ENCODE measurements at places on chromosomes 2 and 18.
A peak's percentile ranks its signal among the peaks of the same experiment; 100 is the strongest.

DNA sequence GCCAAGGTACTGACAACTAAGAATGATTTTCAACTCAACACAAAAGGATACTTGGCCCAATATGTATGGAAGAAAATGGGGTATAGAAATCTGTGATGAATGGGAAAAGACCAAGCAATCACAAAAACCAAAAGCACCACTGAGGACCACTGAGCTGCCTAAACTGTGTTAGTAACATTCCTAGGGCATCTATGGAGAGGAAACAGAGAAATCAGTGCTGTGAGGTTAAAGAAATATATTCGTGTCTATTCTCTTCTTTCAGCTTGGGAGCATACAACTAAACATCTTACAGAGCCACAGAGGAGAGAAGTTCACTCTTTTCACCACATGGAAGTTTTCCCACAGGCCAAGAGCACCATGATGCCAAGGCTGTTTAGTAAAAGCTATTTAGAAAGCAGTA lies 47.3 kb upstream of the CALCRL start:
- no peak overlapping the region for H3K4me3 ChIP-seq
- no peaks in the 10 kb centered on the region for H3K4me1 ChIP-seq
- DNase-seq = no peak

DNA sequence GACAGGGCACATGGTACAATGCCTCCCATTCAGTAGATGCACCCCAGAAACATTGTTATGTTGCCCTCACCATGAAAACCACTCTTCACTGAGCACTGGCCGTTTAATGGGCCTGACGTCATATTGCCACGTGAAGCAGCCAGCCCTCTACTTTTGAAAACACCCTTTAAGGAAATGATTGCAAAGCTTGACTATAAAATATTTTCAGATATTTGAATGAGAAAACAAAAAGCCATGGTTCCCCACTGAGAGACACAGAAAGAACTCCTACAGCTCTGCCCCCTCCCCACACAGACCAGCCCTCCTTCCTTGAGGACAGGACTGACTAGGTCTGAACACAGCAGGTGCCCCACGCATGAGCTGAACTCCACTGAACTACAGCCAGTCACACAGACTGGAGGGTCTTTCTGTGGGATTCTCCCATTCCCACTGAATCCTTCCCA lies 349.1 kb downstream of the ANAPC1 start:
- H3K4me1 ChIP-seq = peaks cover 8% of the 10 kb centered on the region
- no peaks in the 10 kb centered on the region for H3K27me3 ChIP-seq
- H3K4me3 ChIP-seq = no peak overlapping the region
- peak overlapping the region; percentile 67 for H3K27ac ChIP-seq
- DNase-seq = no peak

DNA sequence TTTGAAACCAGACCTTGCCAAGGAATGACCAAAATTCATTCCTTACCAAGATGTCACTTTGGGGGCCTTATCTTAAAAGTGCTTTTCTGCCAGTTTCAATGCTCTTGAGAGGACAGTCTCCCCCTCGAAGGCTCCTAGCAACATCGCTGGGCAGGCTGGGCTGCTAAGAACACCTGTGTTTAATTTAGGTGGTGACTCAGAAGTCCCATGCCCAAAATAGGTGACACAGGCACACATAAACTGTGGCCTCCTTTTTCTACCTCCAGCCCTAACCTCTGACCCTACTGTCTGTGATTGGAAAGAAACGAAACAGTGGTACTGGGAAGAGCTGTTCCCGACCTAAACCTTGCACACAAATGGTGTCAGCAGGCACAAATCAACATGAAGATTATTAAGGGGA lies 28.7 kb upstream of the ROCK2 start:
- no peaks in the 10 kb centered on the region for H3K27me3 ChIP-seq
- no peaks in the 10 kb centered on the region for H3K36me3 ChIP-seq
- H3K27ac ChIP-seq = no peak overlapping the region
- H3K4me1 ChIP-seq = no peaks in the 10 kb centered on the region

- DNase-seq = no peak
- no peaks in the 10 kb centered on the region for H3K4me1 ChIP-seq
- no peaks in the 10 kb centered on the region for H3K36me3 ChIP-seq
- H3K27me3 ChIP-seq = no peaks in the 10 kb centered on the region
These were observed 43.8 kb downstream of the SH2D6 start for GRCh38 chr2:85462322-85462721.

- no peaks in the 10 kb centered on the region for H3K27me3 ChIP-seq
- no peak overlapping the region for H3K27ac ChIP-seq
- no peak overlapping the region for H3K4me3 ChIP-seq
- H3K36me3 ChIP-seq = no peaks in the 10 kb centered on the region
These were observed 231.7 kb downstream of the PARD3B start for GRCh38 chr2:204776781-204777559.

- peaks cover 5% of the 10 kb centered on the region for H3K4me1 ChIP-seq
- H3K27ac ChIP-seq = no peak overlapping the region
- H3K4me3 ChIP-seq = no peak overlapping the region
- no peaks in the 10 kb centered on the region for H3K27me3 ChIP-seq
- H3K36me3 ChIP-seq = no peaks in the 10 kb centered on the region
These were observed 5.4 kb upstream of the MRPS9 start for GRCh38 chr2:105032476-105032875.

DNA sequence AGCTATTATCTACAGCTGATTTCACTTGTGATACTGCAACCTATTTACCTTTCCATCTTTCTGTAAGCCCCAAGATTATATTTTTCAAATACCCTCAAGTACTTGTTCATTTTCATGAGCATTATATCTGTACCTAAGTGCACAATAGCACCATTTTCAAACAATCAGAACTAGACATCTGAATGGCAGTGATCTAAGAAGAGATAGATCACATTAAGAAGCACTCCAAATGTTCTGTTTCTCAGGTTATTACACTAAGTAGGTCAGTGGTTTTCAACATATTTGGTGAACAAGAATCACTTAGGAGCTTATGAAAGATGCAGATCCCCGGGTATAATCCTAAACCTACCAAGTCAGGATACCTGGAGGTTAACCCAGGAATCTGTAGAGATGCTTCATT lies 872.7 kb downstream of the DCDC2C start:
- DNase-seq = no peak
- H3K27me3 ChIP-seq = no peaks in the 10 kb centered on the region
- H3K4me3 ChIP-seq = no peak overlapping the region

- H3K4me3 ChIP-seq = no peak overlapping the region
- no peak for DNase-seq
- no peaks in the 10 kb centered on the region for H3K4me1 ChIP-seq
These were observed 176.3 kb downstream of the SEPTIN10 start for GRCh38 chr2:109437325-109438090.

DNA sequence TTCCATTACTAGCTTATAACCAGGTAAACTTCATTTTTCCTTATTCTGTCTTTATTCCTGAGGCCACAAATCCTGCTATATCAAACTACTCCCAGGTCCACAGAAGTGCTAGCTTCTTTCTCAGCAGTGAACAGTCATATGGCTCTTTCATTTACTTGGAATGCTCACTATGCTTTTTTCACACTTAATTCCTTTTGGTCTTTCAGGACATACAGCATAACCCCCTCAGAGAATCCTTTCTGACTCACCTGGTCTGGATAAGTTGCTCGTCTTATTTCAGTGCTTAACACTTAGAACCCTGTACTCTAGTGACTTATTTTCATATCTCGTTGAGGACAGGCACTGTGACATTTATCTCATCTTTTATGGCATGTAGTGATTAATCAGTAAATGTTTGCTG lies 325.0 kb upstream of the UBE2E3 start:
- no peak for DNase-seq
- no peaks in the 10 kb centered on the region for H3K36me3 ChIP-seq
- H3K27me3 ChIP-seq = no peaks in the 10 kb centered on the region
- no peak overlapping the region for H3K4me3 ChIP-seq
- H3K27ac ChIP-seq = no peak overlapping the region

- H3K27me3 ChIP-seq = no peaks in the 10 kb centered on the region
- DNase-seq = no peak
- no peaks in the 10 kb centered on the region for H3K4me1 ChIP-seq
- no peaks in the 10 kb centered on the region for H3K36me3 ChIP-seq
These were observed 304.9 kb downstream of the STK39 start for GRCh38 chr2:167942366-167943081.

- no peaks in the 10 kb centered on the region for H3K27me3 ChIP-seq
- H3K4me3 ChIP-seq = no peak overlapping the region
- no peaks in the 10 kb centered on the region for H3K36me3 ChIP-seq
- no peaks in the 10 kb centered on the region for H3K4me1 ChIP-seq
- H3K27ac ChIP-seq = no peak overlapping the region
These were observed 29.7 kb upstream of the APCDD1 start for GRCh38 chr18:10424585-10425307.

DNA sequence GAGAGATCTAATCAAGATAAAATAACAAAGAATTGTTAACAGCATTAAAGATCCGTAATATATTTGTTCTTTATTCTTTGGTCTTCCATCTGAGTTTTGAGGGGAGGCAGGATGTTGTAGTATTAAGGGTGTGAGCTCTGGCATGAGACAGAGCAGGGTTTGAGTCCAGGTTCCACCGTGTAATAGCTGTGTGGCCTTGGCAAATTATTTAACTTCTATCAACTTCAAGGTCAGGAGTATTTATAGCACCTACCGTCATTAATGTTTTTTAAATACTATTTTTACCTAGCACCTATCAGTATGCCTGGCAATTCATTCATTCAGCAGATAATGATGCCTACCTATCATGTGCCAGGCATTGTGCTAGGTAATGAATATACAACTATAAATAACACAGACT lies 180.1 kb upstream of the NABP1 start:
- no peak overlapping the region for H3K4me3 ChIP-seq
- H3K27ac ChIP-seq = no peak overlapping the region

DNA sequence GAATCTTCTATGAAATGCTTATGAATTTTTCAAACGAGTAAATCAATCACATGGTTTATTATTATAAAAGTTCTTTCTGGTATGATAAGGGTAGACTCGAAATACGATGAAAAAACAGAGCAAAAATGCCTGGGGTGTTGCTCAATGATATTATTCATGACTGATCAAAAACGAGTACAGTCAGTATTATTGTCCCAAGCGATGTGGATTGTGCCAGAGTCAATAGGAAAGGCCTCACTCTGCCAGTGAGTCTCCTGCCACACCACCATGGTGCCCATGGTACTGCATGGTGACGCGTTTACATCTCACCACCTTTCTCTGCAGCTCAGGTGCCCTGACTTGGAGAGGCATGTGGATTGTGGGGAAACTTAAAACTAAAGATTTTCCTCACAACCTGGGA lies 58.5 kb downstream of the KCTD1 start:
- peaks cover 2% of the 10 kb centered on the region for H3K36me3 ChIP-seq
- no peaks in the 10 kb centered on the region for H3K27me3 ChIP-seq
- no peak for DNase-seq
- no peak overlapping the region for H3K27ac ChIP-seq
- no peaks in the 10 kb centered on the region for H3K4me1 ChIP-seq

GRCh38 chr2:43114210-43114609 lies 112.2 kb downstream of the ZFP36L2 start:
- no peaks in the 10 kb centered on the region for H3K27me3 ChIP-seq
- H3K27ac ChIP-seq = no peak overlapping the region
- H3K4me3 ChIP-seq = no peak overlapping the region
- DNase-seq = no peak
- no peaks in the 10 kb centered on the region for H3K36me3 ChIP-seq

- H3K36me3 ChIP-seq = no peaks in the 10 kb centered on the region
- H3K4me3 ChIP-seq = no peak overlapping the region
- no peak overlapping the region for H3K27ac ChIP-seq
- H3K27me3 ChIP-seq = no peaks in the 10 kb centered on the region
- no peaks in the 10 kb centered on the region for H3K4me1 ChIP-seq
These were observed 454.2 kb upstream of the TNP1 start for GRCh38 chr2:217314021-217314460.

GRCh38 chr2:29360016-29360784 lies 245.0 kb downstream of the CLIP4 start:
- H3K4me3 ChIP-seq = no peak overlapping the region
- DNase-seq = no peak
- H3K27ac ChIP-seq = no peak overlapping the region
- no peaks in the 10 kb centered on the region for H3K36me3 ChIP-seq
- H3K4me1 ChIP-seq = no peaks in the 10 kb centered on the region

DNA sequence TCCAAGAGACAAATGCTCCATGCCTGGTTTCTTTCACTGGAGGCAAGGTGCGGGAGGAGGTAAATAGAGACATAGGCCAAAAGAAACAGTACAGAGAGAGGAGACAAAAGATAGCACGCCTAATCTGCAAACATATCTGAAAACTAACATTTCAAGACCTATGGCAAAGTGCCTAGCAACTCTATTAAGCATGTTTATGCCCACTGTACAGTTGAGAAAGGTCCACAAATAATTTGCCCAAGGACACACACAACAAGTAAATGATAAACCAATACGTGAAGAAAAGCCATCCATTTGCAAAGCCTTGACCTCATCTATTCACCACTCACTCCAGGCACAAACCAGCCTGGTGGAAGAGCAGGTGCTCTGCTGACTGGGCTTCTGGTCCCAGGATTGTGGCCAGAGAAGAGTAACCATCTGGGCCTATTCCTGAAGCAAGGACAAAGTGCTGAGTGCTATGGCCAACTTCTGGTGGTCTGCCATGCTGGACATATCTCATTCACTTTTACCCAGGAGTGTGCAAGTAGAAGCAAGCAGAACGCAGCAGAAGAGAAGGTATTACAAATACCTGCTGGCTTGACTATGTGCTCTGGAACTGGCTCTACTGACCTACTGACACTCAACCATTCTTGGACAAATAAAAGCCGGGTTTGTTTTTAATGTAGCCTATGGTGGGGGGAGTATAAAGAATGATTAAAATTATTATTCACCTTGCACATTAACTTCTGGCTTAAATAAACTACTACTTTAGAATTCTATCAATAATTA lies 25.3 kb downstream of the TMEM131 start:
- no peak overlapping the region for H3K27ac ChIP-seq
- no peaks in the 10 kb centered on the region for H3K27me3 ChIP-seq
- H3K4me3 ChIP-seq = no peak overlapping the region
- DNase-seq = no peak

DNA sequence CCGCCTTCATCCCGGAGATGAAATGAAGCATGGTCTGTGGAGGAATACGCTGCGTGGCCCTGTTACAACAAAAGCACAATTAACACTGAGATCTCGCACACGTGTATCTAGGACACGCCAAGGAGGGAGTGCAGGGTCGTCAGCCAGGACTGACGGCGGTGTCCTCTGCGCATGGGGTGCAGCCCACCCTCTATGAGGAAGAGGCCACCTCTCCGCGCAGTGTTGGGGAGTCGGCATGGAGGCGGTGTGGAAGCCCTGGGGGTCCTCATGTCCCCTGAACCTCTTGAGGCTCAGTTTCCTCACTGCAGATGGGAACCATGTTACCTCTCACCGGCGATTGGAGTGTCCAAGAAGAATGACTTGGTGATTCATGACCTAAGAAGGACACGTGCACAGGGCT lies 86.0 kb upstream of the ZNF236 start:
- H3K36me3 ChIP-seq = no peaks in the 10 kb centered on the region
- no peak overlapping the region for H3K4me3 ChIP-seq
- H3K4me1 ChIP-seq = no peaks in the 10 kb centered on the region
- no peaks in the 10 kb centered on the region for H3K27me3 ChIP-seq

GRCh38 chr2:34492561-34493455 lies 893.7 kb upstream of the FAM98A start:
- no peak overlapping the region for H3K27ac ChIP-seq
- no peaks in the 10 kb centered on the region for H3K36me3 ChIP-seq
- H3K27me3 ChIP-seq = no peaks in the 10 kb centered on the region
- no peak overlapping the region for H3K4me3 ChIP-seq
- H3K4me1 ChIP-seq = no peaks in the 10 kb centered on the region
- no peak for DNase-seq

GRCh38 chr2:31382452-31383120 lies 32.0 kb downstream of the XDH start:
- no peak for DNase-seq
- H3K27me3 ChIP-seq = no peaks in the 10 kb centered on the region
- H3K4me1 ChIP-seq = no peaks in the 10 kb centered on the region
- no peak overlapping the region for H3K4me3 ChIP-seq
